ENCODE measurements at places on chromosomes 7 and 10. TPM values are rescaled to one million over a fixed set of nuclear protein-coding genes. Genes with fewer than 3 reads are reported as not detected.

TBX20 gene
- not detected for total RNA-seq

CUTC gene
- total RNA-seq = 26.7 TPM

IGFBP3 gene
- 4.5 TPM for total RNA-seq

MINDY4 gene
- total RNA-seq = 2.4 TPM

ARPC1A gene
- 86.5 TPM for total RNA-seq

MYOZ1 gene
- not detected for total RNA-seq

PRPS1L1 gene
- not detected for total RNA-seq

NEUROD6 gene
- not detected for total RNA-seq

PDE6C gene
- total RNA-seq = not detected

CRYGN gene
- not detected for total RNA-seq

RP9 gene
- 26.0 TPM for total RNA-seq

SPDYE1 gene
- not detected for total RNA-seq

CCDC146 gene
- total RNA-seq = 1.5 TPM

DENND2A gene
- not detected for total RNA-seq

GBF1 gene
- total RNA-seq = 38.7 TPM

BEND7 gene
- not detected for total RNA-seq

SPDYE2 gene
- not detected for total RNA-seq

SCRN1 gene
- total RNA-seq = 3.5 TPM

PDAP1 gene
- total RNA-seq = 198 TPM
